ENCODE measurements at places on chromosomes 6 and 20.

GRCh38 chr6:31402324-31403282 lies 792 bp upstream of the MICA start:
- peak; percentile 21 for DNase-seq

DNA sequence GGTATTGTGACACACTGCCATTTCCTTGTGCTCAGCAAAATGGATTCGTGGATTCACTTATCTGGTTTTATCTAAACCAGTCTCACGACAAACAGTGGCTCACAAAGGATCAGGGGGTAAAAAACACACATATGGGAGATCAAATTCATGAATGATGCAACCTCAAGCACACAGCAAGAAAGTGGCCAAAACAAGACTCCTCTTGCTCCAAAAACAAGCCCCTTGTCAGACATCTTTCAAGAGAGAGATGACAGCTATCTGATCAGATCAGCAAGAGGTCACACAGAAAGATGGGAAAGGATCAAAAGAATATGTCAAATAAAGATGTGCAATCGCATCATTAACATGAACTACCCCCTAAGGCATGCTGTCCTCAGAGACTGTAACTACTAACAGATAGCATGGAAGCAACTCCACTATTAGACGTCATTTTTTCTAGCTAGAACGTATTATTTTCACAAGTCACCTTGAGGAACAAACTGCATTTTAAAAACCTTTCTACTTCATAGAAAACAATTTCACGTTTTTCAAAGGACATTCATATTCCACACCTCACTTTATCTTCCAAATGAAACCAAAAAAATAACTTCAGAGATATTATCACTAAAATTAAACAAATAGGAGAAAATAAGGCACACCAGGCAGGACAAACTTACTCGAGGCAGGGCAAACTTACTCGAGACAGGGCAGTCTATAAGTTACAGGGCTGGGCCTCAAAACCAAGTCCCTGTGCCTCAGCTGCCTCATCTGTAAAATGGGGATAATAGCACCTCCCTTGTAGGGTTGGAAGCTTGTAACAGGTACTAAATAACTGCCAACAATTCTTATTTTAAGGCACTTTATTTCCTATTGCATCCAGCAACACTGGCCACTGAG lies 122.3 kb downstream of the PREX1 start:
- no peak for DNase-seq

DNA sequence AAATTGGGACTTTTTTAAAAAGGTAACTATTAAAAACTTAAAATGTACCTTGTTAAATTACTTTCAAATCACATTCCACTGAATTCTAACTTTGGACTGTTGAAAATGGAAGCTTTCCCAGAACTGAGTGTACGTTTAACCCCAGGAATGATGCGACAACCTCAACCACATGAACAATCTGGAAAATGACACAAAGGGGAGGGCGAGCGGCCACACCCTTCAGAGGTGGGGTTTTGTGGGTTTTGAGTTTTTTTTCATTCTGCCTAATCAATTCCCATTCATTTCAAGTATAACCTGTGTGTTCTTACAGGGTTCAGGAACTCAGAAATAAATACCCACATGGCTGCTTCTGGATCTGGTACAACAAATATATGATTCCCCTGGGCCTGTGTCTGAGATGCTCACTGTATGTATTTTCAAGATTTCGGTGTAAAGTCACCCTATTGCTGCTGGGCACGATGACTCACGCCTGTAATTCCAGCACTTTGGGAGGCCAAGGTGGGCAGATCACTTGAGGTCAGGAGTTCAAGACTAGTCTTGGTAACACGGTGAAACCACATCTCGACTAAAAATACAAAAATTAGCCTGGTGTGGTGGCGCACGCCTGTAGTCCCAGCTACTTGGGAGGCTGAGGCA lies 21.6 kb downstream of the CNKSR3 start:
- DNase-seq, result no peak

DNA sequence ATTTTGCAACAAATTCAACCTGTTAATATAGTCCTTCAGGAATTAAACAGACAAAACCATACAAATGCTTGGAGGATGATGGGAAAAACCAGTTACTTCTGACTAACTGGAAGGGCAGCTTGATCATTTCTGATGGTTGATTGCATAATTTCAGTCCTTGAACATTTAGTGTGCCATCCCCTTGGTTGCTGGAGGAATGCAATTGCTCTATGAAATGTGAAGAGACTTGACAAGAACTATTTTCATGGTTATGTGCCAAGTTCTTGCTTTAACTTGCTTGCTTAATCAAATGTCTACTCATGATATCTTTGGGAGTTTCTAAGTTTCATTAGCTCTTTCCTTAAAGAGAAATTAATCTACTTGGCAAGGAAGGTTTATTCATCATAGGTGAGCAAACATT lies 45.2 kb downstream of the ANKEF1 start:
- no peak for DNase-seq

DNA sequence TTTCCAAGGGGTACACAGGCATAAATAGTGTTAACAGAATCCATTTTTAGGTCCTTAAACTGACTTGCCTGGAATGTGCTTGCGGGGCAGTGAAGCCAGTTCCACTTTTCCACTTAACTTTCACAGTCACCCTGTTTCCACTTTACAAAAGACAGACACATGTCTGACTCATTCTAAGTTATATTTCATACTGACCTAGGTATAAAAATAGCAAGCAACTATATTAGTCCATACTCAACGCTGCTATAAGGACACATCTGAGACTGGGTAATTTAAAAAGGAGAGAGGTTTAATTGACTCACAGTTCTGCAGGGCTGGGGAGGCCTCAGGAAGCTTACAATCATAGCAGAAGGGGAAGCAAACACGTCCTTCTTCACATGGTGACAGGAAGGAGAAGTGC lies 88.2 kb downstream of the MTFR2 start:
- DNase-seq, result no peak

DNA sequence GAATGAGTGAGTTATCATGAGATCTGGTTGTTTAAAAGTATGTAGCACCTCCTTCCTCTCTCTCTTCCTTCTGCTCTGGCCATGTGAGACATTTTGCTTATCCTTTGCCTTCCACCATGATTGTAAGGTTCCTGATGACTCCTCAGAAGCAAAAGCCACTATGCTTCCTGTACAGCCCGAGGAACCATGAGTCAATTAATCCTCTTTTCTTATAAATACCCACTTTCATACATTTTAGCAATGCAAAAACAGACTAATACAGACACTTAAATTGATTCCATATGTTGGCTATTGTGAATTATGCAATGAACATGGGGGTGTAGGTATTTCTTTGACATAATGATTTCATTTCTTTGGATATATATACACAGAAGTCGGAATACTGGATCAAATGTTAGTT lies 792.8 kb upstream of the EYS start:
- no peak for DNase-seq

GRCh38 chr6:168106633-168107005 lies 27.6 kb upstream of the FRMD1 start:
- no peak for DNase-seq

GRCh38 chr6:167963589-167964057 lies 33.8 kb upstream of the KIF25 start:
- no peak for DNase-seq

DNA sequence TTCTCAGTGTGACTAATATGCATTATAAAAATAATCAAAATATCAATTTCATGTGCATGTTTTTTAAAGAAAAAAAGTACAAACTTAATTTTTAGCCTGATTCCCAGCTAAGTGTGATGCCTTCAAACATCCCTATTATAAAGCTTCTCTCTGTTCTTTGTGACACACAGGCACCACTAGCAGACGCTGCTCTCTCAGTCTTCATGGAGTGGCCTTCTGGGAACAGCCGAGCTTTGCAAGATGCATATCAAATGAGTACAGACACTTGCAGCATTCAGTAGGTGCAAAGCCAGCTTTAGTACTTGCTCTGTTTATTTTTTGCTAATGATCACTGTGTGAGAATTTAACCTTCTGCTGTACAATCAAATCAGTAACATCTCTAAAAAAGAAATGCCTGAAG lies 340.0 kb downstream of the ADGRB3 start:
- DNase-seq, result no peak

DNA sequence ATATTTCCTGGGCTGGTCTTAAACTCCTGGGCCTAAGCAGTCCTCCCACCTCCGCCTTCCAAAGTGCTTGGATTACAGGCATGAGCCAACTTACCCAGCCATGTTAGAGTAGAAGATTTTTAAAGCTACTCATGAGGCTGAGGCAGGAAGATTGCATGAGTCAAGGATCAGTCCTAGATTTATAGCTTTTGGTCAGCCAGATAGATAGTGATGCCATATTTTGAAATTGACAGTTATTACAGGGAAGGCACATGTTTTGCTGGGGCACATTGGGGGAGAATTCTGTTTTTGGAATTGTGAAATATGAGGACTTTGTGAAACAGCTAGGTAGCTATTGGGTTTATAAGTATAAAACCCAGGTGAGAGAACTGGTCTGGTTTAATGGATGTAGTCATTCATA lies 40.9 kb downstream of the DOP1A start:
- DNase-seq, result no peak

- no peak for DNase-seq
These were observed 10.1 kb downstream of the RIPOR2 start for GRCh38 chr6:24925661-24926060.

GRCh38 chr6:5280920-5281319 lies 19.6 kb downstream of the FARS2 start:
- no peak for DNase-seq

DNA sequence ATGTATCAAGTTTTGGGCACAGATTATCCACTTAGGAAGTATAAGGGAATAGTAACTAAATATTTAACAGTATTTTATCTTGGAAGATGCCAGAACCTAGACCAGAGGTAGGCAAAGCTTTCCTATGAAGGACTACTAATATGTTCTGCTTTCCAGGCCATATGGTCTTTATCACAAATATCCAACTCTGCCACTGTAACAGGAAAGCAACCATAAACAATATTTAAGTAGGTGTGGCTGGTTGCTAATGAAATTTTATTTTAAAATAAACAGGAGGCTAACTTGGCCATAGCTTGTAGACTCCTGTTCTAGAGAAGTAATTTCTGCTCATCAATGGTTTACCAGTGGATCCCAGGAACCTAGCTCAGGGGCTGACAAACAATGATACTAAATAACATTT lies 39.4 kb downstream of the NOL7 start:
- no peak for DNase-seq

- DNase-seq, result no peak
These were observed 379.5 kb upstream of the POU3F2 start for GRCh38 chr6:98454809-98455322.

GRCh38 chr20:56778765-56779195 lies 149.7 kb downstream of the TFAP2C start:
- no peak for DNase-seq

DNA sequence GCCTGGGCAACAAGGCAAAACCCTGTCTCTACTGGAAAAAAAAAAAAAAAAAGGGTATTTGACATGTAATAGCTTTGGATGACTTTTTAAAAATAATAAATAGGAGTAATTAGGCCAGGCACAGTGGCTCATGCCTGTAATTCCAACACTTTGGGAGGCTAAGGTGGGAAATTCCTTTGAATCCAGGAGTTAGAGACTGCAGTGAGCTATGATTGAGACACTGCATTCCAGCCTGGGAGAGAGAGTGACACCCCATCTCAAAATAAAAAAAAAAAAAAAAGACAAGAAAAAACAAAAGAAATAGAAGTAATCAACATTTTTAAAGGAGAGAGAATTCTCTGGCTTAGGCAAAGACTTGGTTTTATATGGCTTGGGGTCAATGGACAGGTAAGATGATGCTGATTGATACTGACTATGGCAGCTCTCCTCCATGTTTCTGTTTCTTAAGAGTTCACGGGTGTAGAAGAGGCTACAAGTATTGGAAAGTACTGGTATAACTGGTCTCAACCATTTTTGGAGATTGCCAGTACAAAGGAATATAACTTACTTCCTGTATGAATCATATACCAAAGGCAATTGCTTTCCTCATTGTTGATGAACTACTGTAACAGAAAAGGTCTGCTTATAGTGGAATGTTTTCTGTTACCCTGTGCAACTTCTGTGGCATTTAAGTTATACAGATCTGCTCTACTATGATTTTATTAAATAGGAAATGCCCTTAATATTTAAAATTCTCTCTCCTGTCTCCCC lies 10.1 kb downstream of the MAP3K5 start:
- no peak for DNase-seq

DNA sequence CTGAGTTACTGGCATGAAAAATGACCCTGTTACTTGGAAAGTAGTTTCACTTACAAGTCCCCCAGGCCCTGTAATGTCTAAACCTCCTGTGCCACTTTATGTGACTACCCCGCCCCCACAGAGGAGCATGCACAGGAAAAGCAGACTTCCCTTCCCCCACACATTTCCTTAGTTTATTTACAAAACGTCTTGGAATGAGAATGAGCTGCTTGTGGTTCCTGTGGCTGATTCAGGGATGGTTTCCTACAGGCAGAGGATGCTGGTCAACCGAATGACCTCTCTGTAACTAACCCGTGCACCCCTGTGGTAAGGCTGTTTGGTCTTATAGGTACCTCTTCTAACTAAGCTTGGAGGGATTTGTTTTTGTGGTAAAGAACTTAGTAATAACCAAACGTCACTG lies 28.5 kb downstream of the RSPO3 start:
- no peak for DNase-seq

DNA sequence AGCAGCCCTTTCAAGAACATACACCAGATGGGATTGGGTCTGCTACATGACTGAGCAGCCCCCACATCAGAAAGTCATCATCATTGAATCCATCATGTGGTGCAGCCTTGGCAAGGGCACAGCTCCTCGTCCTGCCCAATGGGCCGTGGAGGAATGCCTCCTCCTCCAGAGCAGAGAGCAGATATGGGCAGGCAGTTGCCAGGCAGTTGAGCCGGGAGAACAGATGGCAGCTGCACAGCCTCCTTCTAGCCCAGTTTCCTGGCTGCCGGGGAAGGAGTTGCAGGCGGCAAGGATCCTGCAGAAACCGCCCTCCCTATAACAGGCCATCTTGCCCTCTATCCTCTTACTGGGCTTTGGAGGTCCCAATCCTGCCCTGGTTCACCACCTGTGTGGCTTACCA lies 11.9 kb upstream of the ZFAND3 start:
- DNase-seq, result no peak

DNA sequence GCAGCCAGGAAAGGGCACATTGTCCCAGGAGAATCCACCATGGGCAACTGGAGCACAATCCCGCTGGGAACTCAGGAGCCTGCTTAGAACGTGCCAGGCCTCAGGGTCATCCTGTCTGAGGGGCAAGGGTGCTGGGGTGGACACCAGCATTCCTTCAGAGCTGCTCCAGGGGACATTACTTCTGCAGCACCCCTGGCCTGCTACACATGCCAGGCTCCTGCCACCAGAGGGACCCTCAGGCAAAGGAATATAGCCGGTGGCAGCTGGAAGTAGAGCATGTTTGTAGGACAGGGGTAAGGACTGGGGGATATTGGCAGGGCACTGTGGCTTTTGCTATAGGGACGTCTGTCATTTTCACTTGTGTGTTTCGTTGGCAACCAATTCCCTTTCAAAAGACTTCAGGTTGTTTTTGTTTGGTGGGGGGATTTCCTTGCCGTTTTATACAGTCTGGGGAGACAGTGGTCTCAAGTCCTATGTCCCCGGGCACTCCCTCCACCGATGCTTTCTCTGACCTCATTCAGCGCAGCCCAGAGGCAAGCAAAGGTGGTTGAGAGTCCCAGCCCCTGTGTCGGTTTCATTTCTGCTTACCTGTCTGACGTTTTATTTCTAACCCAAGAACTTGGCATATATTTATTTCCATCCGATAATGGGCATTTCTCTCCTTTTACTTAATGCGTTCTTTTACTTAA lies 130.8 kb downstream of the JPH2 start:
- DNase-seq, result peak; percentile 31

All from effector memory CD4-positive, alpha-beta T cell (primary cell).